Fibroblast of skin of scalp (primary cell): ENCODE measurements at places on chromosomes 2 and 18.

- DNase-seq, result peak; percentile 72
Observed at GRCh38 chr2:146267093-146267492, 1577.7 kb upstream of the ACVR2A start.

- DNase-seq, result no peak
Observed at GRCh38 chr2:232852676-232853075, 17.4 kb upstream of the SNORC start.

GRCh38 chr2:100137318-100137717 is 5.1 kb downstream of the AFF3 start:
- DNase-seq, result peak; percentile 22

GRCh38 chr2:187301706-187302105 is 146.3 kb downstream of the CALCRL start:
- no peak for DNase-seq

GRCh38 chr2:218031771-218032257 is 29.0 kb upstream of the TNS1 start:
- no peak for DNase-seq

DNA sequence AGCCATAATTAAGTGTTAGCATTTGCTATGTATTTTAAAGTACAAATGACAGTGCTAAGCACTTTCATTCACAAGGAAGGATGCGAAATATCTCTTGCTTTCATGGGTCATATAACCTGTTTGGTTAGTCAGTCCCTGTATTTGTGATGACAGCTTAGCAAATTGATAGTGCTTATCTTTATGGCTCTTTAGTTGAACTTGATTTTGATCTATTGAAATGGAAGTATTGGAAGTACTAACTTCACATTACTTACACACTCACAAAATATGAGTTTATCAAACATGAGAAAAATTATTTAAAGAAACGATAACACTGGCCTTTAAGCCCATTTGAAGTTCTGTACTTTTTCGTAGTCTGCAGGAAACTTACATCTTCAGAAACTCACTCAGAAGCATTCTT is 97.4 kb upstream of the NEUROD1 start:
- DNase-seq, result no peak
